ENCODE measurements at places on chromosomes 4 and X. TPM values are rescaled to one million over a fixed set of nuclear protein-coding genes. Genes with fewer than 3 reads are reported as not detected.

DNA sequence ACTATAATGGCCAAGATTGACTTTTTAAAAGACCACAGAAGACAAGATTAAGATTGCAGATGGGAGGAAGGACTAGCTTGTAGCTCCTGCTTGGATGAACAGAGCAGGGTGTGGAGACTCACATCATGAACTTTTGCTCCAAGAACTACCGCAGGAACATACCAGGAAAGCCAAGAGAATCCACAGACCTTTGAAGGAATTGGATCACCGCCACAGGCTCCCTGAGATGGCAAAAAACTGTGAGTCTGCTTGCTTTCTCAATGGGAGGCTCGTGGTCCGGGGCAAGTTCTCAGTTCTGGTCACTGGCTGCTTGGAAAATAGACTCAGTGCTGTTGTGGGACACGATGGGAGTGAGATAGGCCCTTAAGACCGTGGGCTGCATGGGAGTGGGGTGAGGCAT lies 276.6 kb downstream of the CCSER1 start:
- no peak for DNase-seq

DNA sequence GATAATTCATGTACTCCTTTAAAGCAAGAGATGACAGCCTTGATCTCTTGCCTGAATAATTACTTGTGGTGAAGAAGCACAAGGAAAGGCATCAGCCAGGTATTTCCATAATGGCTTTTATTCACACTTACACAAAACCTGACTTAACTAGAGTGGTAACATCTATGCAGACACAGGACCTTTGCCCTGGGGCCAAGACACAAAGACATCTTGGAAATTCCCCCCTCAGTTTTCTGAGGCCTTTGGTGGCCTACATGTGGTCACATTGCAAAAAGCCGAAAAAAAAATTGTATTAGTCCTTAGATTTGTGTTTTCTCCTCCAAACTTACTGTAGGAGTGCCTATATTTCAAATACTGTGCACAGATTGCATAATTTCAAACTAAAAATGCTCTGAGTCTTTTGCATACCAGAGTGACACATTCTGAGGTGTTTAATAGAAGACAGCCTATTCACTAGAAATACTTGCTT lies 172.4 kb downstream of the PDGFC start:
- no peak for DNase-seq

FAT1 gene
- 93.1 TPM for total RNA-seq

CLDN2 gene
- total RNA-seq: not detected

GRCh38 chrX:87515836-87516235 lies 1.8 kb upstream of the KLHL4 start:
- no peak for DNase-seq

FGF16 gene
- not detected for total RNA-seq

- DNase-seq: no peak
These were observed 312.3 kb upstream of the DKK2 start for GRCh38 chr4:107348188-107349050.

DNA sequence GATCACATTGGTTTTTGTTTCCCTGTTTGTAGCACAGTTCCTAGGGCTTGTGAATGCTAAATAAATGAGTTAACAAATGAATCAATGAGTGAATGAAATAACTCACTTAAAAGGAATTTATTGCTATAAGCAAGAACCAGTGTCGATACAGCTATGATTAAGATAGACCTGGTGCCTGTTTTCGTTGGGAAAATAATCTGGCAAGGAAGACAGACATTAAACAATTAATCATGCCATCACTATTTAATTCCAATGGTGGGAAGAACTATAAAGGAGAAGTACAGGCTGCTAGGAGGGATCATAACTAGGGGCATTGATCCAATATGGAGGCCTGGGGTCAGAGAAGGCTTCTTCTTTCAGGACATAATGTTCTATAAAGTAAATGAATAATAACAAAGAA lies 4.5 kb upstream of the CBR4 start:
- no peak for DNase-seq

UGT2B17 gene
- total RNA-seq: not detected

DNA sequence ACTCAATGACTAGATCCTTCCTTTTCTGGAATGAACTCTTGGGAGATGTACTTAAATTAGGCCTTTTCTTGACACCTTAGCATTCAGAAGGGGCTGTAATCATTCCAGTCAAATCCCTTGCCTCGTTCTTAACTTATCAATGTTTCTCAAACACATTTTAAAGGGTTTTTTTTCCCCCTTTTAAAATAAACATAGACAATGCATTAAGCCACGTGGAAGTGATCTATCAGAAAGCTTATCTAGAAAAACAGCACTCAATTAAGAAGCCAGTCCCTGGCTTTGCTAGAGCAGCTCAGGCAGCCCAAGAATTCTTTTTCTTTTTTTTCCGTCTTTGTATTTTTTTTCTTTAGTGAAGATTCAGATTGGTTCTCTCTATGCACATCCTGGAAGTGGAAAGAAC lies 118.2 kb downstream of the PCDH7 start:
- no peak for DNase-seq

- DNase-seq: no peak
These were observed 204.4 kb downstream of the ZNF330 start for GRCh38 chr4:141425124-141425523.

DNA sequence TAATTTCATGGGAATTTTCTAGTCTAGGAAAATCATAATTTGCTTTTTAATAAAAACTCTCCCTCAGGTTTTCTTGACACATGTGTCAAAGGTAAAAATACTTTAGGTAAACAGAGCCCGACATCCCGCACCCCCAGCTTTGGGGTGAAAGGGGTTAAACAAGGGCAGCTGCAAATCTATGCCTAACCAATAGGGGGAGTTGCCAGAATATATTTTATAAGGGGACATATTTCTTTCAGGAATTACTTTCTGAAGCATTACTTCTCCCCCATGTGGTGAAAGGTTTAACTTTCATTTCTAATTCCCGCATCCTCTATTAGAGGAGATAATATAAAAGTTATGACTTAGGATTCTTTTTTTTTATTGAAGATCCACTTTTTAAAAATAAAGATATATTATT lies 53.9 kb upstream of the HEPH start:
- DNase-seq: no peak

CLTRN gene
- total RNA-seq: not detected

DNA sequence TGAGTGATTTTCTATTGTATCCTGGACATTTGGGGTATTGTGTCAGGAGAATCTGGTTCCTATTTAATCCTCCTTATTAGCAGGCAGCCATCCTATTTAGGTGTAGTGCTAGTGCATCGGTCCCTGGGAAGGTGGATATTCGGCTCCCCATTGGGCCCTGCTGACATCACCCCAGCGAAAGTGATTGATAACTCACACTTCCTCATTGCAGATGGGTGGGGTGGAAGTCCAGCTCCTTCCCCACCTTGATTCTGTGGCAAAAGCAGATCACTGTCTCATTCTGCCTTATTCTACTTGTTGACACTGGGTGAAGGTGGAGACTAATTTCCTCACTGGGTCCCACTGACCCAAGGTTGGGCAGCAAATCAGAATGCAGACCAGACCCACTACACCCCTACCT lies 23.2 kb upstream of the BRS3 start:
- no peak for DNase-seq

DNA sequence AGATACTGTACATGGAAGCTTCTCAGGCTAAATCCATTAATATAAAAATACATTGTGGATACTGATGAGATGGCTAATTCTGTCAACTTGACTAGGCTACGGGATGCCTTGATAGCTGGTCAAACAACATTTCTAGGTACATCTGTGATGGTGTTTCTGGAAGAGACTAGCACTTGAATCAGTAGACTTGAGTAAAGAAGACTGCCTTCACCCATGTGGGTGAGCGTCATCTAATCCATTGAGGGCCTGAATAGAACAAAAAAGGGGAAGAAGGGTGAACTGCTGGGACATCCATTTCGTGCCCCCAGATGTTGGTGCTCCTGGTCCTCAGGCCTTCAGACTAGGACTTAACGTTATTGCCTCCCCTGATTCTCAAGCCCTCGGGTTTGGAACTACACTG lies 3.7 kb upstream of the SRP72 start:
- no peak for DNase-seq

DNA sequence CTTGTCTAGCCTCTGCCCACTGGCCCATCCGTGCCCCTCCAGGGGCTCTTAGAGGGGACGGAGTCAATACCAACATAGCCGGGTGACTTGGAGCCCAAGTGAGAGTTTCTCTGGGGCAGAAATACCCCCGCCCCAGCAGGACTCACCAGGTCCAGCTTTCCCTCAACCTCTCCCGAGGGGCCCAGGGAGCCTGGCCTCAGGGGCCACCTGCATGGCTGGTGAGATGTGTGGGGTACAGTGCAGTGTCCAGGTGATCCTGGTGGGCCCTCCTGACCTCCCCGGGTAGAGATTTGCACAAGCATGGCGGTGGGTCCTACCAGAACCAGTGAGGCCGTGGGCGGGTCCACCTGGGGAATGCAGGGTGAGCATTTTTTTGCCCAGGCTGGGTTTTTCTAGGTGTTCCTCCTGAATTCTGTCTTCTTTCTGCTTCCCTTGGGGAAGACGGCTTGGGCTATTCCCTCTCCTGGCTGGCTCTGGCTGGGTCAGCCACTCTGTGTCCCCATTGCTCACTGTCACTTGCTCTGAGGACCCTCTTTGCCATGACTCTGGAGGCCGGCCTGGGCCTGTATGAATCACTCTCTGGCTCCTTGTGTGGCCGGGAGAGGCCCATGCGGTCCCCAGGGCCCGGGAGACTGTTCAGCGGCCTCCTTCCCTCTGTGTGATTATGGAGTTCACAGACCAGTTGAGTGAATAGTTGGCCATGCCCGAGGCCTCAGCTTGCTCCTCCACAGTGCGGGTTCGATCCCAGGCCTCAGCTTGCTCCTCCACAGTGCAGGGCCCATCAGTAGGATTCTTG lies 71.0 kb upstream of the NKX1-1 start:
- no peak for DNase-seq

GRCh38 chr4:14359991-14360390 lies 642.3 kb upstream of the CPEB2 start:
- no peak for DNase-seq

DNA sequence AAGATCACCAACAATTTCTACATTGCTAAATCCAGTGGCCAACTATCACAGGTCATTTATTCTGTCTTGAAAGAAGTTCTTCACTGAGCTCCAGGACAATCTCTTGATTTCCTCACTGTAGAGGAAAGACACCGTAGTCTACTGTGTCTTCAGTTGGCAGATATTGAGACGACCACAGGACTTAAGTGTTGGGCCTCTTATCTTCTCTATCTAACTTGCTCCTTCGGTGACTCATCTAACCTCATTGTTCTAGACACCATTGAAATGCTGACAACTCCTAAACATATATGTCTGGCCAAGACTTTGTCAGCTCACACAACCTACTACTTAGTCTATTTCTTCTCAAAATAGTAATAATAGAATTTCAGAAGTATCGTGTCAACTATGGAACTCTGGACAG lies 425.8 kb downstream of the ARAP2 start:
- no peak for DNase-seq

OSTC gene
- 80.4 TPM for total RNA-seq

BEND4 gene
- 0.36 TPM for total RNA-seq

DNA sequence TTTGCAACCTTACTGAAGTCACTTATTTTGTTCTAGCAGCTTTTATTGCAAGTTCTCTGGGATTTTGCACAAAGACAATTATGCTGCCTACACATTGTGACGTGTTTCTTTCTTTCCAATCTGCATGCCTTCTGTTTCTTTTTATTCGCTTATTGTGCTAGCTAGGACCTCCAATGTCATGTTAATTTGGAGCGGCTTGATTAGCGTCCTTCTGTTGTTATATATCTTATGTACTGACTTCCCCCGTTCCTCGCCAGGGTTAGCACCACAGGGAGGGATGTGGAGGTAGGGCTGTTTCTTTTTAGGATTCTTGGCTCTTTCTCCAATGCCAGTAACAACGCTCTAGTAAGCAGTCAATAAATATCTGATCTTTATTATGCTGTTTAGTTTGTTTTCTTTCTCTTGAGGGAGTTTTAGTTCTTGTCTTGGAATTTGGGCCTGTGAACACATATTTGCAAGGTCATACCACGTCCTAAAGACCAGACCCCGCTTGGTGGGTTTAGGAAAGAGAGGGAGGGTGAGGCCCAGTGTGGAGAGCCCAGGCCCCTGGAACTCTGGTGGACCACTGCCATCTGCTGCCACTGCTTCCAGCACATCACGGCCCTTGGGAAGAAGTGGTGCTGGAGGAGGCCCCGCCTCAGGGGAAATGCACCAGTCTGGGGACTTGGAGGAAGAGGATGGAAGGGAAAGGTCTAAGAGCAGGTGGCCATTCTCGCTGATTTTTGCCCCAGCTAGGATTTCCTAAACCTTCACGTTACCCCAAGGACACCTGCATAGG lies 129.1 kb downstream of the TRIML1 start:
- no peak for DNase-seq

AFM gene
- not detected for total RNA-seq

All from sigmoid colon (tissue), 7 donors.